ENCODE measurements at places on chromosomes 7 and 10.
A peak's percentile ranks its signal among the peaks of the same experiment; 100 is the strongest.

DNA sequence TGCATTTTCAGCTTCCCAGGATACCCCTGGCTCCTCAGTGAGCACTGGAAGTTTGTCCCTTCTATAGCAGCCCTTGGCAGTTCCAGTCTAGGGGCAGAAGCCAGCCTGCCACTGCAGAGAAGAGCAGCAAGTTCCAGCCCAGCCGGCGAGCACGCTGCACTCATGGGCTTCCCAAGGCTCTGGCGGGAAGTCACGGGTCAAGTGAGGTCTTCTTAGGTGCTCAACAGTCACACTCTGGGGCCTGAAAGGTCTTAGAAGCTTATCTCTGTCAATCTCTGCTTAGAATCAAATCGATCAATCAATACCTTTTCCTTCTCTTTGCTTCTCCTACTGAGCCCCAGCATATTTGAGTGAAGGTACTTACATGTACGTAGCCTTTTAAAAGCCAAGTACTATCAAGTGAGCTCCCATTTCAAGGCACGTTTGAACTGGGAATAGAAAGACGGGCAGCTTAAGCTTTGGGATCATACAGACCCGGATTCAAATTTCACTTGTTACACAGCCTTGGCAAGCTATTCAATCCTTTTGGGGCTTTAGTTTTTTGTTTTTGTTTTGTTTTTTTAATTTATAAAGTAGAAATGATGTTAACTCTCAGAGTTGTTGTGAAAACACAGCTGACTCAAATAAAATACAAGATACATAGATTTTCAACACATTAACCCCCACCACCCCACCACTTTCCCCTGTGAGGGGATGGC lies 152.6 kb upstream of the KLF14 start:
- DNase-seq = no peak

DNA sequence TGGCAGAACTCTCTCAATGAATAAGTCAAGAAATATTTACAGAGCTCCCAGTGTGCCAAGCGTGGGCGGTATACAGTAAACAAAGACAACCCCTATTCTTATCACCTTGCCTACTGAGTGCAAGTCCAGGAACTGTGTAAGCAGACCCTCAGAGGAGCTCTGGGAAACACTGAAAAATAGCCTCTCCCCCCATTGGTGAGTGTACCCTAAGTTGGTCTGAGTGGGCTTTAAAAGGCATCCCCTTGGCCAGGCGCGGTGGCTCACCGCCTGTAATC lies 1.2 kb downstream of the DYDC2 start:
- no peak for DNase-seq

- DNase-seq = no peak
Observed at GRCh38 chr10:114272696-114273095, 33.6 kb downstream of the VWA2 start.

DNA sequence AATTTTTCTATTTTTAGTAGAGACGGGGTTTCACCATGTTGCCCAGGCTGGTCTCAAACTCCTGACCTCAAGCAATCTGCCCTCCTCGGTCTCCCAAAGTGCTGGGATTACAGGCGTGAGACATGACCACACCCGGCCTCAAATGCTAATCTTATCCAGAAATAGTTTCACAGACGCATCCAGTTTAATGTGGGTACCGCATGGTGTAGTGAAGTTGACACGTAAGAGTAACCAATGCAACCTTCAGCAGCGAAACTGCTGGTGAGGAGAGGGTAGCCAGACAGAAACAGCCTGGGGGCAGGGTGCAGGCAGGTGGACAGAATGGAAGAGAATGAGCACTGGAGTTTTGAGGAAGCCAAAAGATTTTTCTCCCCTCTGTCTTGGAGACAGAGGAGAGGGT lies 63.5 kb upstream of the FAM180A start:
- no peak for DNase-seq

GRCh38 chr10:101961591-101962498 lies 94.1 kb downstream of the ARMH3 start:
- DNase-seq = peak; percentile 56

GRCh38 chr10:68599771-68600040 lies 39.6 kb downstream of the TET1 start:
- no peak for DNase-seq

- DNase-seq = peak; percentile 2
Observed at GRCh38 chr7:78326189-78326588, 527.6 kb downstream of the PHTF2 start.

- no peak for DNase-seq
Observed at GRCh38 chr10:104875561-104875960, 234.5 kb downstream of the SORCS3 start.

DNA sequence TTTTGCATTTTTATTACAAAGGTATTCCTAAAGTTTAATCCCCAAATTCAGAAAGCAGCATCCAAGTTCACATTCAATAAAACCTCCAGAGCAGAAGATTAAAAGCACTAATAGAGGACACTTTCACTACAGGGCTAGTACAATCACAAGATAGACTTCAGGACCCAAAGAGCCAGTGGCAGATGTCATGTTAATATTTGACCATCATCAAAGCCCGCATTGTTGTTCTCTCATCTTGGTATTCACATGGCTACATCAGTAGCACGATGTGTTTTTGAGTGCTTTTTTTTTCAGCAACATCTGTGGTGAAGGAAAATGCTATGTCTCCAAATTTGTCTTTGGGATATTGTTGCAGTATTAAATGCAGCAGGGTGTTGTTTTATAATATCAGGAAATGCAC lies 134.3 kb downstream of the ARL4A start:
- DNase-seq = no peak

DNA sequence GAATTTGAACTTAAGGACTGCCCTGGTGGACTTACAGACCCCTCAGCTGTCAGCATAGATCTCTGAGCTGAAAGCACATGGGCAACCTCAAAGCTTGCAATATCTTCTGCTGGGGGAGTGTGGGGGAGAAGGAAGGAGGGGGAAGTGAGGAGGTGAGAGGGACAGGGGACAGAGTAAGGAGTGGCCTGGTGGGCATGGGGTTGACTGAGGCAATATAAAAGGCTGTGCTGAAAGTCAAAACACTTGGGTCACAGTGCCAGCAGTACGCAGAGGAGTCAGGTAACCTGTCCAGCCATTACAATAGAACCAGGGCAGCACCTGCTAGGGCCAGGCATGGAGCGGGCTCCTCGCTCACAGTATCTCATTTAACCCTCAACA lies 43.2 kb downstream of the PPP1R3C start:
- no peak for DNase-seq

DNA sequence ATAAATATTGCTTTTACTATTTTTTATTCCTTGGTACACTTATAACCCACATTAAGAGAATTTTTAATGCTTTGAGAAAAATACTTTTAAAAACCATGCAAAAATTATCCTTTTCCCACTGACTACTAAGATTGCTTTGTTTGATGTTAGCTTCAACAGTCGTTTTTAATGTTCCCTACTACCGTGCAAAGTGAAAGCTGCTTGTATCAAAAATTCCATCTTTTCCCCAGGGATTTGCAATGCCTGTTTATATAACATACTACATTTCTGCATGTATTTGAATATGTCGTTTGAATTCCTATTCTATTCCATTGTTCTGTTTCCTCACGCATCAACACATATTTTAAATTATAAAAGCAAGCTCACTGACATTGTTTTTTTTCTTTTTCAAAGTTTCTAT lies 54.4 kb downstream of the TFPI2 start:
- DNase-seq = peak; percentile 26

DNA sequence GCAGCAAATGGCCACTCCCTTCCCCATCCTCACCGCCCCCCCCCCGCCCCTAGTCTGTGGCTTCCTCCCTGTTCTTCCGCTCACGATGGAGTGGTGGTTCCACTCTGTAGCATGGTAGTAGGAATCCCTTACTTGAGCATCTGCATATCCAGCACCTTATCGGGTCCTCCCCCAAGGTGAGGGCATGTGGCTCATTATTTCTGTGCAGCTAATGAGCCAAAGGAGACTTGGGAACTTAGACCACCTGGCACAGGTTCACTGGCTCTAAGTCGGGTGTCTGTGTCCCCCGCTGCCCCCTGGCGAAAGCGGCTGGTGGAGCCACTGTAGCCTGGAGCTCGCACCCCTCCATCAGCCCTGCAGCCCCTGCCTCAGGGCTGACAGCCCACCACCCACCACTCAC lies 22.8 kb upstream of the GPR26 start:
- DNase-seq = no peak

- no peak for DNase-seq
Observed at GRCh38 chr10:123549761-123550454, 116.2 kb upstream of the GPR26 start.

- no peak for DNase-seq
Observed at GRCh38 chr7:40475681-40475982, 340.8 kb downstream of the SUGCT start.

- no peak for DNase-seq
Observed at GRCh38 chr7:2037301-2037807, 195.4 kb downstream of the MAD1L1 start.

DNA sequence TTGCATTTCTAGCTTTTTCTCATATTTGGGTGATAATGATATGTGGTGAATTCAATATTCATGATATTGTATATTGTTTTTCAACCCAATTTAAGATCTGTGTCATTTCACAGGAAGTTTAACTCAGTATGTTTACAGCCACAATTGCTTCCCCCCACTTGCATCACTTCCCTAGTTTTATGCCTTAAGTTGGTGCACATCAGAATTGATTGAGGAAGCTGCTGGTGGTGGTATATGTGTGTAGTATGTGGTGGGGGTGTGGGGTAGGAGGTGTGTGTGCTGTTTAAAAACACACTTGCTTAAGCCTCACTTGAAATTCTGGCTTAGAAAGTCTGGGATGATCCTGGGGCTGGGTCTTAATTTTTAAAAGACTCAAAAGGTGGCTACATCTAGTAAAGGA lies 245.1 kb upstream of the AOAH start:
- no peak for DNase-seq

- DNase-seq = no peak
Observed at GRCh38 chr7:78345979-78346378, 547.4 kb downstream of the PHTF2 start.

- peak; percentile 92 for DNase-seq
Observed at GRCh38 chr10:102009801-102010425, 46.1 kb downstream of the ARMH3 start.

DNA sequence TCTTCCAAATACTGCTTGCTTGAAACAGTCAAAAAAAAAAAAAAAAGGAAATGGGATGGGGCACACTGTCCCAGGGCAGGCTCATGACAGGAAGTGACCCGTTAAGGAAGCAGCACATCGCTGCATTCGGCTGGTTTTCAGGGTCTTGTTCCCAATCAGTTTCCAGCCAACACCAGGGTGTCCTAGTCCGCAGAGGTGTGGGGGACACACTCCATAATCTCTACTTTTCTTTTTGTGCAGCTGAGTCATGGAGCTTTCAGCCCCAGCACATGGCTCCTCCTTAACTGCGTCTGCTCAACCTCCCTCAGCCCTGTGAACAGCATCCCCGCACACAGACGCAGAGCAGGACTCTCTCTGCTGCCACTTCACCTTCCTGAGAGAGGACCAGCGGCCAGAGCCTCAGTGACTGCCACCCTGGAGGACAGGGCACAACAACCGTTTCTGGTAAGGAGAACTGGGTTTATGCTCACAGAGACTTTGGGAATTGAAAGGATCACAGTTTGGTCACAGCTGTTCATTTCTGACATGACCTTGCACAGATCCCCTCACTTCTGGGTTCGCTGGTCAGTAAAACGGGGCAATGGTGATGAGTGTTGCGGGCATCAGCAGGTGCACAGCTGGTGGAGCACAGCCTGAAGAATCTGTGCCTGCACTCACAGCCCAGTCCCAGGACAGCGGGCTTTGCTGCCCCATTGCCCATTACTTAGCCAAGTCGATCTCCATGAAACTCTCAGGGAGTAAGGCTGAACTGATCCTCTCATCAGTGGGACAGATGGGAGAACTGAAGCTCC lies at the start of gene GIMAP5:
TSS of gene GIMAP5 (plus strand) at position 154 of the 791 bp plus-strand sequence. CDS start 3,467 bp downstream, outside the sequence.
- DNase-seq = no peak

- DNase-seq = peak; percentile 58
Observed at GRCh38 chr7:29684787-29685650, 121.3 kb upstream of the WIPF3 start.

- no peak for DNase-seq
Observed at GRCh38 chr7:105444342-105444987, 55.7 kb upstream of the SRPK2 start.

- no peak for DNase-seq
Observed at GRCh38 chr7:107043921-107044346, 571 bp upstream of the PRKAR2B start.

DNA sequence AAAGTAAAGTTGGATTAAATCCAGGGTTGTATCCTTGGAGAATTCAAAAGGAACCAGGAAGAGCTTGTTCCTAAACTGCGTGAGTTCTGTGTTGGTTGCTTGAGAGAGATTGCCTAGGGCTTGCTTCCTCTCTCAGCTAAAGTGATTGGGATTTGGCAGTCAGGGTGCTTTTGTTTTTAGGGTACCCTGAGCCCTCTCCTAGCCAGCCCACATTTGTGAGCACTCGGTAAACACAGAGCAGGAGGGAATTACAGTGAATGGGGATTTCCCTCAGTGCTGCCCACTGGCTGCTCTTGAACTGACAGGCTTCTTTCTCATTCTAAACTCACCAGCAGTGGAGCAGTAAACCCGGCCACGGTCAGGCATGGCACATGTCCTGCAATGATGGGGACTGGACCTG lies 146.9 kb downstream of the TPST1 start:
- DNase-seq = peak; percentile 29

- DNase-seq = peak; percentile 94
Observed at GRCh38 chr7:74587435-74588126, 69.9 kb upstream of the GTF2I start.

- peak; percentile 85 for DNase-seq
Observed at GRCh38 chr7:114107522-114107921, 188.7 kb upstream of the PPP1R3A start.

- peak; percentile 95 for DNase-seq
Observed at GRCh38 chr7:92809760-92810573, 26.4 kb downstream of the CDK6 start.

- no peak for DNase-seq
Observed at GRCh38 chr10:12660812-12661211, 311.5 kb downstream of the CAMK1D start.

DNA sequence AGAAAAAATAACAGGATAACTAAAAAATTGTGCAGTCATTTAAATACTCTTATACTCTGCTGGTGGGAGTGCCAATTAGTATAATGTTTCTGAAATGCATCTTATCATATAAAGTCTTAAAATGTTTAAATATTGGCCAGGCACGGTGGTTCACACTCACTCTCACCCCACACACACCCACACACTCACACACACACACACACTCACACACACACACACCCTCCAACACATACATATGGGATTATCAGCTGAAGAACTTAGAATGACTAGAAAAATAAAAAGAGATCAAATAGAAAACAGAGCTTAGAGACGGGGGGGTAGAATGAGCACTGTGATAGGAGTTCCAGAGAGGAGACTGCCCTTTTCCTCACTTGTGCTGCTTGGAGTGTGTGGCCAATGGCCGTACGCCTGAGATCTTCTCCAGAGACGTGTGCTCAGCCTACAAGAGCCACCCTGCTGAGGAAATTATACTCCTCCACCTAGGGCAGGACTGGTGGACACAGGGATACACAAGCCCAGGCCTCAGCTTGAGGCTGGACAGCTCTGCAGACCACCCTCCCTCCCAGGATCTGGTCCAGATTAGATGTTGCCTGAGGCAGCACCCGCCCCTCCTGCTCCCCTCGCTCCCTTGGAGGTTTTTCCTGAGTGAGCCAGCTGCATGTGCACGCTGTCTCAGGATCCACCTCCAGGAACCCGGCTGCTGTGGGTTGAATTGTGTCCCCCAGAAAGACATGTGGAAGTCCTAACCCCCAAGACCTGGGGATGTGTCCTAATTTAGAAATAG lies 26.5 kb upstream of the PRKAG2 start:
- no peak for DNase-seq

GRCh38 chr10:82938331-82938730 lies 1063.3 kb downstream of the NRG3 start:
- DNase-seq = no peak
